ENCODE measurements at places on chromosomes 7 and 10.

- no peak for DNase-seq
Measured at GRCh38 chr10:72567889-72568640, 57.8 kb downstream of the MICU1 start.

DNA sequence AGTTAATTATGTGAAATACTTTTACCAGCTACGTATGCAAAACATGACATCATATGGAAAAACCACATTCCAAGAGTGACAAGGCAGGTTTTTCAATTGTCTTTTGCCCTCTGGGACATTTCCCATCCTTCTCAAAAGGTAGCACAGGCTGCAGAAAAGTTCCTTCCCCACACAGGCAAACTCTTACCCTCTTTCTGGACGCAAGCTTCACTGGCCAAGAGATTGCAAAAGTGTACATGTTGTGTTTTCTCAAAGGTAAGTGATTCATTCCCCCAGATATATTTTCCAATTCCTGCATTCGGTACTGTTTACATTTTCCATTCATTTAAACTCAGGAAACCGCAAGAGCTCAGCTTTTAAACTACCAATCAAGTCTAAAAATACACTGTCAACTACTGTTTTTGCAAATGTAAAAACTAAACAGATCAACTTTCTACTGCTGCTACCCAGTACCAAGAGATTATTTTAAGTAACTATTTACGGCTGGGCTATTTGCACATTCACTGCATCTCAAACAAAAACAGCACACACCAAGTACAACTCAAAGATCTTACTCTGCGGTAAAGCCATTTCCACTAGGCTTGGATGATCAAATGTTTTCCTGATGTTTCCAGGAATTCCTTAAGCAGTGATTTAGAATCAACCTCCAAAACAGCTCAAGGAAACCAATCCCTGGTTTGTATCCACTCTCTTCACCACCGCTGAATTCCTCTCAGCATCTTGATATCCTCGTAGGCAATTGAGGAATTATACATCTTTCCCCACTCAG lies 233.6 kb upstream of the CCDC6 start:
- DNase-seq = no peak

GRCh38 chr10:122974023-122974422 lies 6.2 kb upstream of the PSTK start:
- DNase-seq = no peak

DNA sequence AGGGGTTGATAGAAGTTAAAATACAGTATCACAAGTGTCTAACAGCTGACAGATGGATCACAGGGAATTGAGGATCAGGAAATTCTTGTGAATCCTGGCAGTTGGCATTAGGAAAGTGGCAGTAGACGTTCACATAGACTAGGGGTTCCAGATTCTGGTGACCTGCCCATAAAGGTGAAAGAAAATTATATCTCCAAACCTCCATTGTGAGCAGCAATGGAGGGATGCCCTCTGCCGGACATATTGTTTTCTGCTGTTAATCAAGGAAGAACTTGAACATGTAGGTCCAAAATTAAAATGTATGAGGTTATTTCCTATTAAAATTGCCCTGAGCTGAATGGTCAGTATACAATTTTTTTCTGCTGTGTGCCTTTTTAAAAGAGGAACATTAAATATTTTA lies 5.1 kb downstream of the NME8 start:
- DNase-seq = no peak

DNA sequence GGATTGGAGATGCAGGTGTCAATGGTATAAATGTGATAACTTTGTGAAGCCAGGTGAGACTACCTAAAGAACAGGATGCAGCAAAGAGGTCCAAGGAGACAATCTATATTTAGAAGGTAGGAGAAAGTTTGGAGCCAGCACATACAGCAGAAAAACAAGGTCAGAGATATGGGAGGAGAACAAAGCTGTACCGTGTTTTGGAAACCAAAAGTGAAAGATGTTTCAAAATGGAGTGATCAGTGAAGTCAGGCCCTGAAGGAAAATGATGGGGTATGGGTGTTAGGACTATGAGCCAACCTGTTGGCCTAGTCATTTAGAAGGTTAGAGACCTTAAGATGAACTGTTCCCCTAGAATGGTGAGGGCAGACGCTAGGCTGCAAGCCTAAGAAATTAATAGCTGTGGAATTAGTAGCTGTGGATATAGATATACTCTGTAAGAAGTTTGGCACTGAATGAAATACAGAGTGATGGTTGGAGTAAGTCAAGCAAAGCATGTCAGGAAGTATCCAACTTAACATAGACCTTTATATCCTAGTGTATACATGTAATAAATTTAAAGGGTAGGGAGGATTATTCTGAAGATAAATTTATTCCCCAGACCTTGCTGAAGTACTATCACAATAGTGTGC lies 149.8 kb upstream of the WNT16 start:
- no peak for DNase-seq

DNA sequence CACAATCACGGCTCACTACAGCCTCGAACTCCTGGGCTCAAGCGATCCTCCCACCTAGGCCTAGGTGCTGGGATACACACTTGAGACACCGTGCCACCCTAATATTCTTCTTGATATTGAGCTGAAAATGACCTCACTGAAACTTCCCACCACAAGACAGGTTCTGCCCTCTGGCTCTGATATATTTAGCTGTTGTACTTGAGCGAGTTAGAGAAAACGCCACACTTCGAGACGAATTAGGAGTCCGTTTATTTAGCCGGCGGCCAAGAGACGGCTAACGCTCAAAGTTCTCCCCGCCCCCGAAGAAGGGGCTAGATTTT lies 17.9 kb downstream of the ZC3HAV1 start:
- DNase-seq = no peak

Measured in cortex of kidney (tissue), 1 donor.